Renal cortex interstitium (tissue), 15 donors: ENCODE measurements at places on chromosomes 2 and 18. TPM values are rescaled to one million over a fixed set of nuclear protein-coding genes. Genes with fewer than 3 reads are reported as not detected.

DNA sequence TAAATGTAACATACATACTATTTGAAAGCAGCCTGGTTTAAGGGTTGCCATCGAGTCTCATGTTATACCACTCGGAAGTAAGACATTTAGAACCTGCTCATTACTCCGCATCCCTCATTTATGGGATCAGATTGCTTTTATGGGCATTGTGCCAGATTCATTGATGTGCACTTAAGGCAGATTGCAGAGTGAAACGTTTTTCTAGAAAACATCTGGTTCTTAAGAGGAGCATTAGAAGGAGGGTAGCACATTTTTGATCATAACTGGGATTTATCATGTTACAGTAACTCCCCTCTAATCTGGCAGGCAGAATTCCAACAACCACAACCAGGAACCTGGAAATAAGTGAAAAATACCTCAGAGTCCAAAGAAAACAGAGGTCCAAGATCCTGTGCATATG is 74.2 kb upstream of the GALNT3 start:
- no peak for DNase-seq

GRCh38 chr2:159098361-159098760 is 129.9 kb downstream of the TANC1 start:
- no peak for DNase-seq

DNA sequence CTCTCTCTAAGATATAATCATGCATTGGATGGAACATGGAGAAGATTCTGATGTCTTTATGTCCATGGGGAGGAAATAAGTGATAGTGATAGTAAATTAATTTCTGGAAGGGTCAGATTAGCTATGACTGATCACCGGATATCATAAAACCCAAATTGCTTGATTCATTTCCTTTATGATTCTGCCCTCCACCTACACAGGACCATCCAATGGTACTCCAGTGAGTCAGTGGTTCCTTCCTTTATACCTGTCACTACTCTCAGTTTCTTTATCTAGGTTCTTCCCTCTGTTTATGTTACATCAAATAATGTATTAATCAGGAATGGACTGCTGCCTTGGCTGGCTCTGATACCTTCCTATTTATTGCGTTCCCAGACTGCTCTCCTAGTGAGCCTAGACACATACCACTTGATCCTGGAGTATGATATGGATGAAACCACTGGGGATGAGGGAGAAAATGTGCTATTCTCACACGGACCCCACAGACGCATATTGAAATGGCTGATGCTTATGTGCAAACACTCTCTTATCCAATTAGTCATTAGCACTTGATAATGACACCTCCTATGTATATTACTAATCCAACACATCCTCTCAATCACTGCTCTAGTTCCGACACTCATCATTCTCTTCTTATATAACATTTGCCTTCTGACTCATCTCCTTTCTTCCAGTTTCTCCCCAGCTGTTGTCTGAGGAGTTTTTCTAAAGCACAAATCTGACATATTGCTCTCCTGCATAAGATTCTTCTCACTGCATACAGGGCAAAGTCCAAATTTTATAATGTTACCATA is 315.6 kb downstream of the INSIG2 start:
- DNase-seq = no peak

DNA sequence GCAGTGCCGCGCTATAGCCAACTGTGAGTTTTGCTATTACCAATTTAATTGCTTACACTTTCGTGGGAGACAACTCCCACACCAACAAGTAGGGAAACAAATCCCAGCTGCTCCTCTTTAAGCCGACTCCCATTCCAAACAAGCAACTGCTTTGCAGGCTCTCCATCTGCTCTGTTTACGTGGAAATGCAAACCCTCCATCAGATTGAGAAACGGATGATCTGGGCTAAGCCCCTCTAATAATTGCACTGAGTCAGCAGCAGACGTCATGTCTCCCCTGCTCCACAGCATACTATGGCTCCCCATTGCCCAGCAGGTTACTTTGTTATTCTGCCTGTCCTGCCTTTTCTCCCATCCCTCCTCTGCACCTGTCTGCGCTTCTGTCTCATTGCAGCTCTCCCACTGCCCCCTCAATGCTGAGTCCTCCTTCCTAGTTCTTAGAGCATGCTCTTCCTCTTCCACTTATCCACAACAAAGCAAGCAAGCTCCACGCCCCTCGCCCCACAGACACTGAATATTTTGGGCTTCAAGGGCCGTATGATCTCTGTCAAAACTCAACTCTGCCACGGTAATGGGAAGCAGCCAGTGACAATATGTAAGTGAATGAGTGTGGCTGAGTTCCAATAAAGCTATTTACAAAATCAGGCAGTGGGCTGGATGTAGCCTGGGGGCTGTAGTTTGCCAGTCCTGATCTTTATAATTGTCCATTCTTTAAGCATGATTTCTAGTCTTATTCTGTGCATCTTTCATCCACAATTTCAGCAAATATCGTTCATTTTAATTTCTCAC is 39.5 kb upstream of the ARL4C start:
- no peak for DNase-seq

DNA sequence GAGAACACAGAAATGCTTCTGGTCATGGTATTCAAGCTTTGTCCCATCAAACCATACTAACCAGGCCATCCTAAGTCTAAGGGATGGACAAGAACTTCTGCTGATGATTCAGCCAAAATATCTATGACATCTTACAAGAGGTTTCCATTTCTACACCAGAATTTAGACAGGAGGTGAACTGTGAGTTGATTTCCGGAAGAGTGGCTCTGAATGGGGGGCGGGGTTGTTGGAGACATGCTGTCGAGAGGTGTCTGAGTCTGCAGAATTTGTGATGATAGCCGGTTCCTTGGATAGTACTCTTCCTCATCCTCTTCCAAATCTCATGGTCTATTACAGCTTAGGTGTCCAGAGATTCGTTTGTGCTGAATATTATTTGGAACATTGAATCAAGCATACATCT is 408.7 kb upstream of the TCF4 start:
- no peak for DNase-seq

The NPAS2 gene
- 13.2 TPM for polyA plus RNA-seq

The MAP3K19 gene
- 0.42 TPM for polyA plus RNA-seq

The STPG4 gene
- polyA plus RNA-seq = 0.37 TPM

The KIF1A gene
- 11.4 TPM for polyA plus RNA-seq

The IL1RN gene
- polyA plus RNA-seq = 1.7 TPM
